Fibroblast of the conjunctiva (primary cell): ENCODE measurements at places on chromosomes 2 and 18.

DNA sequence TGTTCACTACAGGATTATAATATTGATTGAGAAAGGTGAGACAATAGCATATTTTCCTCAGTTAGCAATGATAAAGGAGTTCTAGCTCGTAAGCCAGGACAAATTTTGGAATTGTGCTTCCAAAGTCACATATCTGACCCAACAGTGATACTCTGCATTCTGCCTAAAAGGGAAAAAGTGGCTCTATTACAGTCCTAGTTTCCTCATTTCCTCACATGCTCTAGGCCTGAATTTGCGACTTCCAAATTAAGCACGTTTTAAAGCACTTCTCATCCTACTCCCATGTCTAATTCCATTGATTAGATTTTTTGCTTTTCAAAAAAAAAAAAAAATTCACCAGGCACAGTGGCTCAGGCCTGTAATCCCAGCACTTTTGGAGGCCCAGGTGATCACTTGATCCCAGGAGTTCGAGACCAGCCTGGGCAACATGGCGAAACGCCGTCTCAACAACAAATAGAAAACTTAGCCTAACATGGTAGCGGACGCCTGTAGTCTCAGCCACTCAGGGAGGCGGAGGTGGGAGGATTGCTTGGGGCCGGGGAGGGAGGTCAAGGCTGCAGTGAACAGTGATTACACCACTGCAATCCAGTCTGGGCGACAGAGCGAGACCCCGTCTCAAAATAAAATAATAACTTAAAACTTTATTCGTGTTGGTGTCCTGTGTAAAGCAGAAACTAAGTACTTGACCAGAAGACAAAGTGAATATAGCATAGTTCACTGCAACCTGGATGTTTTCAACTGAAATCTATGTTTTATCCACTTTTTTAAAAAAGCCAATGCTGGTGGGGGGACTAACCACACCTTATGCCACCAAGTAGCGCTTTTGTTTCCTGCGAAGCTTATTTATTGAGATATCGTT lies 1.5 kb downstream of the ESCO1 start:
- no peak for DNase-seq

GRCh38 chr2:238851761-238852160 lies 3.9 kb downstream of the TWIST2 start:
- no peak for DNase-seq

DNA sequence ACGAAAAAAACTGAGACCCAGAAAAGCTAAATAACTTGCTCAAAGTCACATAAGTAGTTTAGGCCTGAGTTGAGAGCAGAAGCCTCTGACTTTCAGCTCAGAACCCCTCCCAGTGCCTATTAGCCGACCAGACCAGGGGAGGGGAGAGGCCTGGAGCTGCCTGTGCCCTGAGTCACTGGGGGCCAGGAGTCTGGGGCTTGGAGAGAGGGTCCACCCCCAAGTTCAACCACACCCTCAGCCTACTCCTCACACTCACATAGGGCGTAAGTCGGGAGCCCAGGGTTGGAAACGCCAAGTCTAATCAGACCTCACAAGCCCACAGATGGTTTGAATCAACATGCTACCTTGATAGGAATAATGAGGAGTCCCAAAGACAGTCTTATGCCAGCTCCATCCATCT lies 12.6 kb upstream of the PKDCC start:
- no peak for DNase-seq

DNA sequence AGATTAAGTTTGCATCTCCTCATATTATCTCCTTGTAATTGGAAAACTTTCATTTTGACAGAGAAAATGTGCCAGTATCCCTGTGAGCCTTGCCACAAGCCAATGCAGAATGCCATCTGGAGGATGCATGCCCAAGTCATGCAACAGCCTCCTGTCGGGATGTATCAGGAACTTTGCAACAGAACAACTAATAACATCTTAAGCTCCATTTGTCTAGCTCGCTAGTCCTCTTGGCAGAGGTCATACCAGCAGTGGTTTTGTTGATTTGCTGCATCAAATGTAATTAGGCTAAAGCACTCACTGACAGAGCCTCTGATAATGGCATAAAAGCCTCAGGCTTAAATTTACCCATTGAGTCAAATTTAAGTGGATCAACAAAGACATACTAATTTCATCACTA lies 125.8 kb downstream of the UBE2E3 start:
- no peak for DNase-seq

GRCh38 chr2:3287896-3288295 lies 89.7 kb downstream of the EIPR1 start:
- no peak for DNase-seq

- DNase-seq, result no peak
Measured at GRCh38 chr2:59790186-59791003, 763.1 kb downstream of the BCL11A start.

DNA sequence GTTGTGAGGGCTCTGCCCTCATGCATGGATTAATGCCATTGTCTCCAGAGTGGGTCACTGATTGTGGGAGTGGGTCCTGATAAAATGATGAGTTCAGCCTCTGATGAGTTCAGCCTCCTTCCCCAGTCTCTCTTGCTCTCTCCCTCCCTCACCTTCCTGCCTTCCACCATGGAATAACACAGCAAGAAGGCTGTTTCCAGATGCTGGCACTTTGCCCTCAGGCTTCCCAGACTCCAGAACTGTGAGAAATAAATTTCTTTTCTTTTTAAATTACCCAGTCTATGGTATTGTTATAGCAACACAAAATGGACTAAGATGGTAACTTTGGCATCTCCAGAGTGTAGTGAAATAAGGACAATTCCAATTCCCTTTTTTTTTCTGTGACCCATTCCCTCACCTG lies 47.1 kb upstream of the MAP4K3 start:
- no peak for DNase-seq

DNA sequence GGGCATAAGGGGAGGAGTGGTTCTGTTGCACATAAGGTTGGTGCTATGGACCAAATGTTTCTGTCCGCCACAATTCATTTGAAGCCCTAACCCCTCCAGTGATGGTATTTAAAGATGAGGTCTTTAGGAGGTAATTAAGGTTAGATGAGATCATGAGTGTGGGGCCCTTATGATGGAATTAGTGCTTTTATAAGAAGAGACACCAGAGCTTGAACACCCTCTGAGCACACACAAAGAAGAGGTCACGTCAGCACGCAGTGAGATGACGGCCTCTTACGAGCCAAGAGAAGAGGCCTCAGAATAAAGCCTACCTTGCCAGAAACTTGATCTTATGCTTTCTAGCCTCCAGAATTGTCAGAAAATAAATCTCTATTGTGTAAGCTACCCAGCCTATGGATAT lies 386.4 kb upstream of the CYRIA start:
- DNase-seq, result no peak

GRCh38 chr2:238717084-238717483 lies 130.8 kb upstream of the TWIST2 start:
- no peak for DNase-seq

DNA sequence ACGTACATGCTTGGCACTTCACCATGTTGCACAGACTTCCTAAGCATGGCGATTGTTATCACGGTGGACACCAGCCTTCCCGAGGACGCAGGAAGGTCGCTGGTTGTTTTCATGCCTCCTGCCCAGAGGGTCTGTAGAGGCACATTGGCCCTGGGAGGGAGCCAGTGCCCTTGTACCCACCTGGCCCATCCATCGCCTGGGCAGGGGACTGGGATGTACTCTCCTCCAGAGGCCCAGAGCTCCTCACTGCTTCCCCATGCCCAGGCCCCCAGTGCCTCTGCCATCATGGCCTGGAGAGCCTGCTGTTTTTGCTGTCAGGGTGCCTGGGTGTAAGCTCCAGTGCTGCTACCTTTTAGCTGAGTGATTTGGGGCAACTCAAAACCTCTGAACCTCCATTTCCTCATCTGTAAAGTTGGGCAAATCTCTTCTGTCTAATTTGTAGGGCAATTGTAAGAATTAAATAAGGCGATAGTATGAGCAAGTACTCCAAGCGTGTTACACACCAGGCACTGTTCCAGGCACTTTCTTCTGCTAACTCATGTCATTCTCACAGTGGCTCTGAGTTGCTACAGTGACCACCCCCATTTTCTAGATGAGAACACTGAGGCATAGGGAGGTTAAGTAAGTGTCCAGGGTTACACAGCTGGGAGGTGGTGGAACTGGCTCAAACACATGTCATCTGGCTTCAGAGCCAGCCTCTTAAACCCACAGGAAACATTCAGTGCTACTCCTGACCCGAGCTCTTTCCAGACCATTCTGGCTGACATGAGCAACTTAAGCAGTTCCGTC lies 45.3 kb downstream of the GREB1 start:
- no peak for DNase-seq

- DNase-seq, result no peak
Measured at GRCh38 chr2:220241423-220241822, 614.0 kb downstream of the SLC4A3 start.

GRCh38 chr2:69013840-69014821 lies 1.2 kb downstream of the ANTXR1 start:
- DNase-seq, result no peak

DNA sequence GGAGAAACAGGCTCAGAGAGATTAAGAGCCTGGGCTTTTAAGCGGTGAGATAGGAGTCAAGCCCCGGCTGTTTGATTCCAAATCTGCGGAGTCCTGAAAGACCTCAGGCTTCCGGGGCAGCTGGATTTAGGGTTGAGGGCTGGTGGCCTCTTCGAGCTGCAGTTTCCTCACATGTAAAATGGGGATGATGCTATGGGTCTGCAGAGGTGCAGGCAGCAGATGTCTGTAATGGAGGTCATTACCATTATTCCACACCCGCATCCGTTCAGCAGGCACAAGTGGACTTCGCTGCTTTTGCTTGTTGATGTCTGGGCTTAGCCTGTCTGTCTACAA lies 175.6 kb upstream of the HS6ST1 start:
- no peak for DNase-seq

GRCh38 chr2:25887624-25888242 lies 9.4 kb upstream of the ASXL2 start:
- DNase-seq, result no peak

DNA sequence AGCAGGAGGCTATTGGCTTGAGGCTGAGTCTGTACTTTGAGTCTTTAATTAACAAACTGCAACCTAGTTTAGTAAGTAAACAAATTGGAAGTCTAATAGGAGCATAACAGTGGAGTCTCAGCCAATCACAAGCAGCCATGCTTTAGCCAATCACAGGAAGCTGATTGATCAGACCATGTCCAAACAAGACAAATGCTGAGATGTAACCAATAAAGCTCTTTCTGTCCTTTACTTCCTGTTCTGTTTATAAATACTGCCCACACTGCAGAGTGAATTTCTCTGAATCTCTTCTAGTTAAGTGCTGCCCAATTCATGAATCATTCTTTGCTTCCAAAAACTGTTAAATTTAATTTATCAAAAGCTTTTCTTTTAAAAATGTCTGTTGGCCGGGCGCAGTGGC lies 146.6 kb upstream of the DLX2 start:
- DNase-seq, result no peak

GRCh38 chr2:38617301-38617700 lies 14.6 kb upstream of the HNRNPLL start:
- no peak for DNase-seq

- no peak for DNase-seq
Measured at GRCh38 chr2:121502781-121503180, 27.9 kb upstream of the RNU4ATAC start.

DNA sequence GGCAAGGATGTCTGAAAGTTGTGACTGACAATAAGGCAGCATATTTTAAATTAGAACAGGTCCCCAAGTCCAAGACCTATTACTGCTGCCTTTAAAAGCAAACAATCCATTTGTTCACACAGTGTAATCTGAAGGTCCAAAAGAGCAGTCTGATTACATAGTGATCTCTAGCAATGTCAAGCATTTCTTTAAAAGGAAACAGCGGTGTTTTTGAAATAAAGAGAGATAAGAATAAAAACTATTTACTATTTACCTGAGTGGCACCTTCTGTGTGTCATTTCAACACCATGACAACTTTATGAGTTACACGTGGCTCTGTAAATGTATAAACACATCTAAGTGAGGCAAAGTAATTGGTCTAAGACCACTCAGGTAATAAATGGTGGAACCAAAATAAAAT lies 1009.9 kb upstream of the CNTNAP5 start:
- no peak for DNase-seq

DNA sequence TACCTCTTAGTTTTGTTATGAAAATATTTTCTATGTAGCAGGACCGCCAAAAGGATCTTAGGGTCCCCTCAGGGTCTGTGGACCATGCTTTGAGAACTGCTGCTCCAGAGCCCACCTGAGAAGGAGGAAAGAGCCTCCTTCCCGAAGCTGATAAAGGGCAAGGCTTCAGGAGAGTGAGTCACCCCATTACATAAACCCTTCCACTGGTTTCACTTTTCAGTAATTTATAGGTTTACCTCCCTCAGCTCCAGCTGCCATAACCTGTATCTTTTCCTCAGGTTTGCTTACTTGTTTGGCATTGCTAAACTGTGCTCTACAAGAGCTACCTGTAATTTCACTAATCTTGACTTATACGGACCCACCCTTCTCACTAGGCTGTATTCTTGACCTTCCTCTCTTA lies 6.6 kb downstream of the TTLL4 start:
- no peak for DNase-seq

- DNase-seq, result no peak
Measured at GRCh38 chr2:96903318-96903717, 33.4 kb upstream of the SEMA4C start.

DNA sequence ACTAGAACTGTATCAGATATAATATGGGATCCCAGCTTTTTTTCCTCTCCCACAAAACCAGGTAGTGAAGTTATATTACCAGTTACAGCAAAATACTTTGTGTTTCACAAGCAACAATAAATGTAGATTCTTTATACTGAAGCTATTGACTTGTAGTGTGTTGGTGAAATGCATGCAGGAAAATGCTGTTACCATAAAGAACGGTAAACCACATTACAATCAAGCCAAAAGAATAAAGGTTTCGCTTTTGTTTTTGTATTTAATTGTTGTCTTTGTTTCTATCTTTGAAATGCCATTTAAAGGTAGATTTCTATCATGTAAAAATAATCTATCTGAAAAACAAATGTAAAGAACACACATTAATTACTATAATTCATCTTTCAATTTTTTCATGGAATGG lies 77.7 kb upstream of the CSRNP3 start:
- DNase-seq, result no peak

DNA sequence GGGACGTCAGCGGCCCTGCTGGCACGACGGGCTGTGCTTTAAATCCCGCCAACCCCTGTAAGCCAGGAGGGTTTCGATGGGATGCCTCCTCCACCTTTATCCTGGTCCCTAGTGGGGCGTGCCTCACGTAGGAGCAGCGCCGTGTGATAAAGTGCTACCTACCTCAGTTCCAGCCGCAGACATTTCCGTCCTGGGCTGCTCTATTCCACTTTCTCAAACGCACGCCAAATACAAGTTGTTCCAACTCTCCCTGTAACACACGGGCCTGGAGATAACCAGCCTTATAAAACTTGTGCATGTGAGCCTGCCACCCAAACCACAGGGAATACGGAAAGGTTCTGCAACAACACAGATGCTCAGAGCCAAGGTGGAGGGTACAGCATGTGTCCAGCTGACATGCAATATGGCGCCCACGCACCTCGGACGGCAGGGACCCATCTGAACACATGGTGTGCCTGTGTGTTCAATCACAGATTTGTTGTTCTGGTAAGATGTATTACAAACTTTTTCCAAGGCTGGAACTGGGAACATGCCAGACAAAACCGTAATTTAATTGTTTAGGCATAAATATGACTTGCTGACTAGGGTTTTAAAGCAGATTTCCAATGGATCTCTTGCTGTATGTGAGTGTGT lies 47.7 kb downstream of the ZNF516 start:
- DNase-seq, result no peak
